AG10803 (cell line): ENCODE measurements at places on chromosomes 11 and 22.
A peak's percentile ranks its signal among the peaks of the same experiment; 100 is the strongest.

DNA sequence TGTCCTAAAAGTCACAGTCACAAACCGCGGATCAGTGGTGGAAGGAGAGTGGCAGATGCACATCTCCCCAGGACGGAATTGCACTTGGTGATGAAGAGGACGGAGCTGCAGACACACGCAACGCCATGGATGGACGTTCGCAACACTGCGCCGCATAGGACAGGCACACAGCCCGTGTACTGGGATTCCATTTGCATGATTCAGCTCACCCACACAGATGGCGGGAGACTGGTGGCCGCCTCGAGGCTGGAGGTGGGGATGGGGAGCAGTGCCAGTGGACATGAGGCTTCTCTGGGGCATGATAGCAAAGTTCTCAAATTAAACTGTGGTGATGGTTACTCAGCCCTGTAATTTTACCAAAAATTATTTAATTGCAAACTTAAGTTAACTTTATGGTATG is 37.4 kb downstream of the DUSP8 start:
- peak; percentile 54 for DNase-seq

DNA sequence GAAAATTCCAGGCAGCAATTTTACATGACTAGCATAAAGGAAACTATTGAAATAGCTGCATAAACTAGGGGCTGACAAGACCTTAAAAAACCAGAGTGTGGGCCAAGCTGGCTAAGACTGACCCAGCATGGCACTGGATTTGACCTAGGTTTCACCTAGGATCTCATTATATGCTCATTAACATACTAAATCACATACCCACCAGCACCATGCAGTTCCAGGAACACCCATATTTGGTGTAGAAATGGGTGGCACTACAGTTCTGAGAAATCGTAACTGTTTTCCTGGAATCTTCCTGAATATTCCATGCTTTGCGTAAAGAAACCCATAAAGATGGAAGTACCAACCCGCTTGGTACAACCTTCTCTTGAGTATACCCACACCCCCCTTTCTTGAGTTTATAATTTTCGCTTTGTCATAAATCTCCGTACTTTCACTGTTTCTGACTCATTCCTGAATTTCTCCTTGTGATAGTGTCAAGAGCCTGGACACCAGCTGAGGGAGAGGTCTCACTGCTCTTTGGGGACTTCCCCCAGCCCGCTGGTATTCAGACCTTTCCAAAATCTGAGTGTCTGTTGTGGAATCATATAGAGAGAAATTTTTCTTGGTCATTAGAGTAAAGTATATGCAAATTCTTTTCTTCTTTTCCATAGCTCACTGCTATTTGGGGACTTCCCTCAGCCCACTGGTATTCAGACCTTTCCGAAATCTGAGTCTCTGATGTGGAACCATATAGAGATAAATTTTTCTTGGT is 55.1 kb downstream of the MTMR3 start:
- no peak for DNase-seq

GRCh38 chr11:46361283-46362155 is 14.3 kb downstream of the DGKZ start:
- peak; percentile 54 for DNase-seq

GRCh38 chr11:60970369-60970774 is 1.1 kb upstream of the CD6 start:
- DNase-seq = peak; percentile 33

DNA sequence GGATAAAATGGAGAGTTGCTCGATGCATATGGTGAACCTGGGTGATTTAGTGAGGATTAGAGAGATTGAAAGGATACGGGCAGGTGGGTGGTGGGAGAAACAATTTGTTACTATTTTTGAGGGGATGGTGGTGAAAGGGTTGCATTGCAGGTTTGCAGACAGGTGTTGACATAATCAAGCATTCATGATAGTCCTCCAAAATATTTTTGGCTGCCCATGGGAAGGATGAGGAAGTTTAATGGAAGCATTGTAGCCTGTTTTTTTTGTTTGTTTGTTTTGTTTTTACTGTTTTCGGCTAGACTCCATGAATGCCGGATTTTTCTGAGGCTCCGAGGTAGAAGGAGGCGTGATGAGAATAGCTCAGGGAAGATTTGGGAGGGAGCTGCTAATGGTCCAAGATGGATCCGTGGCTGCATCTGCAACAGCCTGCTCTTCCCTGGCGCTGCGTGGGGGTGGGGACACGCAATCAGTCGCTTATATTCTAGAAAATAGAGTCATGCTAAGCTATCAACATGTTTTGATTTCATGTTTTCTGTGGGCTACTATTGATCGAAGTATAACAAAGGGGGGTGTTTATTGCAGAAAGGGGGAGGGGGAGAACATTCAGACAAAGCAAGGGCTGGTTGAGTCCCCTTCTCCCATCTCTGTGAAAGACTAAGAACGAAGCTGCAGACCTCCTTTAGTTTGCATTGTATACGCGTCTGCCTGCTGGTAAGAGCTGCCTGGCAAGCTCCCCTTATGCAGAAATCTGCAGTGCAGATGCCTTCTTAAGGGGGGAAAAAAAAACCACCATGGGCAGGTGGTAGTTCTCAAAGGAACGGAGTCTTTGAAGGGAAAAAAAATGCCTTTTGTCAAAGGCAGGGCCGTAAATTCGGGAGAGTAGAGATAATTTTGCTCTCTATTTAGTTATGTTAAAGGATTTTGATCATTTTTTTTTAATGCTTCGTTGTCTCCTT is 1.0 kb downstream of the RTN3 start:
- DNase-seq = no peak

- DNase-seq = no peak
Observed at GRCh38 chr11:86191874-86192273, 52.7 kb upstream of the EED start.

- DNase-seq = no peak
Observed at GRCh38 chr11:34986883-34987520, 70.6 kb downstream of the PDHX start.

DNA sequence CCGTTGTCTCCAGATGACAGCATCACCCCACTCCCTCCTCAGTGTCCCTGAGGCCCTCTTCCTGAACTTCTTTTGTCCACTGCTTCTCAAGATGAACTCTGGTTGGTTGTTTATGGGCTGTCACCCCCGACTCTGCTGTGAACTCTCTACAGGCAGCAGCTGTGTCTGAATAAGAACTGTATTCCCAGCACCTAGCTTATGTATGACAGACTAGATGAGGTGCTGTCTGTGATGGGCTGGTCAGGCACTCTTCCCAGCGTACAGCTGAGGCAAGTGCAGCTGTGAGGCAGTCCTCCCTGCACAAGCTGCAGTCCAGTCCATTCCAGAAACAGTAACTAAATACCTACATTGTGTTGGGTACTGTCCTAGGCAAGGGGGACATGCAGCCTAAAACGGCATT is 111.4 kb upstream of the PITPNB start:
- DNase-seq = no peak

- peak; percentile 12 for DNase-seq
Observed at GRCh38 chr11:88849368-88849767, 216.4 kb downstream of the GRM5 start.

DNA sequence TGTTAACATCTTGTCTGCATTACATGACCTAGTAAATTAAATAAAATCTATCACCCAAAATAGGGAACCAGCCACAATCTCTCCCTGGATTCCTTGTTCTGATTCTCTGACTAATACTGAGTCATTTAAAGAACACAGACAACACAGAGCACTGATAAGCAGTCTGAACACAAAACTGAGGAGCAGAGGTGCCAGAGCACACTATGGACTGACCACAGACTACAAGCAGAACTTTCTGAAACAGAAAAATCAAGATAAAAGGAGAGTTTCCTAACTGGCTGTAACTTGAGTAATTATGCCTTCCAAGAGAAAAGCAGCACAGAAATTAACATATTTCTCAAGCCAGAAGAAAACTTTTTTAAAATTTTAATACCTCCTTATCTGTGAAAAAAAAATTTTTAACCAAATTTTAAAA is 128.8 kb downstream of the SGSM3 start:
- DNase-seq = peak; percentile 97

DNA sequence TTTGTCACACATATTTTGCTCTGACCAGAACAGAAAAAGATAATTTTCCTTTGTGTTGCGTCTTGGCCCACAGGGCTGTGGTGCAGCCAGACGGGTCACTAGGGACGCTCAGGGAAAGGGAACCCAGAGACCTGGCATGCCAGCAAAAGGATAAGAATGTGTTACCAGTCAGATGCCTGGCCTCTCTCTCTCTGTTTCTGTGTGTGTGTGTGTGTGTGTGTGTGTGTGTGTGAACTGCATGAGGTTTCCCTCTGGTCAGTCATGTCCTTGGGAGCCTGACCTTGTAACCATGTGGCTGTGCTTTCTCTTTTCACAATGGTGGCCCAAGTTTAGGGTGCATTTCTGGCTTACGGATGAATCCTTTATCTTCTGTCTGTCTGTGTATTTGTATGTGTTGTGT is 25.4 kb downstream of the CCKBR start:
- no peak for DNase-seq

- DNase-seq = no peak
Observed at GRCh38 chr11:73192272-73192671, 25.8 kb upstream of the P2RY2 start.

- DNase-seq = no peak
Observed at GRCh38 chr11:16126362-16126761, 230.0 kb downstream of the SOX6 start.

GRCh38 chr11:34594603-34595002 is 26.3 kb upstream of the EHF start:
- no peak for DNase-seq

DNA sequence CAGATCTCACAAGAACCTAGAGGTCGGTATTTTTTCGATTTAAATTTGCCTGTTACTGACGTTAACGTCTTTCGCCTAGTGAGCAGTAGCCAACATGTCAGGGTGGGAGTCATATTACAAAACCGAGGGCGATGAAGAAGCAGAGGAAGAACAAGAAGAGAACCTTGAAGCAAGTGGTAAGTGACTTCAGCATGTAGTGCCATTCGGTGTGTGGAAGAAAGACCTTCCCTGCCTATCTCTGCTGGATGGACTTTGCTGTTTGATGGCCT is 750 bp downstream of the XRCC6 start:
- no peak for DNase-seq

DNA sequence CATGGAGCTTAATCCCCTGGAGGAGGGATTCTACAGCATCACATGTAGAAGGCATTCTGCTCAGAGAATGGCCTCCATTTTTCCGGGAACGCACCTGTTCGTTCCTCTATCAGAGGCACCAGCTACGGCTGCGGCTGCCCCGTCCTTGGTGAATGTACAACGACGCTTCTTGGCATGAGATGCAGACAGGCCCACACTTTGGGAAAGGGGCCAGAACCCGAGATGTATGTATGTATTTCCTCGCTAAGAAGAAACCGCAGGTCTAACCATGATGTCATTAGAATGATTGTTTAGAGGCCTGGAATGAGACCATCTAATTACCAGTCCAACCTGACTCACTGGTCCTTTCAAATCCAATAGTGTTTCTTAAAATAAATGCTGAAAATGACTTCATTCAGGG is 1293.4 kb downstream of the TBC1D22A start:
- DNase-seq = no peak

GRCh38 chr11:120241277-120241676 is 1.3 kb downstream of the POU2F3 start:
- DNase-seq = no peak

DNA sequence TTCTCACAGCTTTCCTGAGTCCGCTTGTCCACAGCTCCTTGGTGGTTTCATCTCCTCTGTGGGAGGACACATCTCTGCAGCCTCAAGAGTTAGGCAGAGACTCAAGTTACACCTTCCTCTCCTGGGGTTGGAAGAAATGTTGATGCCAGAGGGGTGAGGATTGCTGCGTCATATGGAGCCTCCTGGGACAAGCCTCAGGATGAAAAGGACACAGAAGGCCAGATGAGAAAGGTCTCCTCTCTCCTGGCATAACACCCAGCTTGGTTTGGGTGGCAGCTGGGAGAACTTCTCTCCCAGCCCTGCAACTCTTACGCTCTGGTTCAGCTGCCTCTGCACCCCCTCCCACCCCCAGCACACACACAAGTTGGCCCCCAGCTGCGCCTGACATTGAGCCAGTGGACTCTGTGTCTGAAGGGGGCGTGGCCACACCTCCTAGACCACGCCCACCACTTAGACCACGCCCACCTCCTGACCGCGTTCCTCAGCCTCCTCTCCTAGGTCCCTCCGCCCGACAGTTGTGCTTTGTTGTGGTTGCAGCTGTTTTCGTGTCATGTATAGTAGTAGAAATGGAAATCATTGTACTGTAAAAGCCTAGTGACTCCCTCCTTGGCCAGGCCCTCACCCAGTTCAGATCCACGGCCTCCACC is 11.7 kb downstream of the RASD2 start:
- DNase-seq = no peak

- peak; percentile 38 for DNase-seq
Observed at GRCh38 chr11:102451681-102452460, 694 bp downstream of the TMEM123 start.

GRCh38 chr11:36010010-36010740 is 66.3 kb downstream of the LDLRAD3 start:
- peak; percentile 46 for DNase-seq

- DNase-seq = no peak
Observed at GRCh38 chr11:25691959-25692358, 640.0 kb upstream of the ANO3 start.

GRCh38 chr11:69487391-69487790 is 5.9 kb downstream of the LINC01488 start:
- DNase-seq = no peak

- peak; percentile 46 for DNase-seq
Observed at GRCh38 chr11:43576803-43577521, 103.6 kb upstream of the HSD17B12 start.

- no peak for DNase-seq
Observed at GRCh38 chr11:66328031-66328301, 8.3 kb downstream of the RIN1 start.

GRCh38 chr11:8917157-8917825 is 6.3 kb downstream of the AKIP1 start:
- DNase-seq = peak; percentile 96

GRCh38 chr22:44143105-44143474 is 37.6 kb upstream of the PARVG start:
- no peak for DNase-seq
